Stimulated activated CD8-positive, alpha-beta memory T cell treated with anti-CD3 and anti-CD28 coated beads, Interleukin-7, amount 100 ng/mL, for 4 hours (primary cell): ENCODE measurements at places on chromosomes 12 and 14.

DNA sequence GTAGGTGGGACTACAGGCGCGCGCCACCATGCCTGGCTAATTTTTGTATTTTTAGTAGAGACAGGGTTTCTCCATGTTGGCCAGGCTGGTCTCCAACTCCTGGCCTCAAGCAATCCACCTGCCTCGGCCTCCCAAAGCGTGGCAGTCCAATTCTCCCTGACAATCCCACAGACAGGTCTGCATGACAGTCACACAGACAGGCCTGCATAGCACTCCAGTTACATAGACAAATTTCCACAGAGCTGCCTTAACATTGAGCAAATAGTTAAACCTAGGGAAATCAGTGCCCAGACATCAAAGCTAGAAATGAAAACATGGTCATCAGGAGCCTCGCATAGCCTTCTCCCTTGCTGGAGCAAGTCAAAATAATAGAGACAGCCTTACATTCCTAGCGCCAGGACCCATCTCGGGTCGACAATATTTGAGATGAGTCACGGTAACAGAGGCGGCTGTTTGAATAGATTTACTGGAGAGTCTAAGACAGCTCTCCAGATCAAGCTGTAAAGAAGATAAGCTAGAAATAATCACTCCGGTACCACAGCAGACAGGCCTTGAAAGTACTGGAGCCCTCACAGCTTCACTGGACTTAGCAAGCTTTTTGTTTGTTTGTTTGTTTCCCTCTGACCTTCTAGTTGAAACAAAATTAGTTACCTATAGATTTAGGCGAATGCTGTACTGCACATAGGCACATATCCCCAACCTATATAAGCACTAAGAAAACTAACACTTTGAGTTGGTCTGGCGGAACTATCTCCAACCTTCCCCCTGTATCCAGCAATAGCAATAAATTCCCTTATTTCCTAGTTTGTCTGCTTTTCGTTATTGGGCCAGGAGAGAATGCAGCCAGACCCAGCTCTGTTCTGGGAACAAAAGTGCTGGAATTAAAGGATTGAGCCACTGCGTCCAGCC lies 23.8 kb upstream of the PYROXD1 start:
- no peak for DNase-seq

DNA sequence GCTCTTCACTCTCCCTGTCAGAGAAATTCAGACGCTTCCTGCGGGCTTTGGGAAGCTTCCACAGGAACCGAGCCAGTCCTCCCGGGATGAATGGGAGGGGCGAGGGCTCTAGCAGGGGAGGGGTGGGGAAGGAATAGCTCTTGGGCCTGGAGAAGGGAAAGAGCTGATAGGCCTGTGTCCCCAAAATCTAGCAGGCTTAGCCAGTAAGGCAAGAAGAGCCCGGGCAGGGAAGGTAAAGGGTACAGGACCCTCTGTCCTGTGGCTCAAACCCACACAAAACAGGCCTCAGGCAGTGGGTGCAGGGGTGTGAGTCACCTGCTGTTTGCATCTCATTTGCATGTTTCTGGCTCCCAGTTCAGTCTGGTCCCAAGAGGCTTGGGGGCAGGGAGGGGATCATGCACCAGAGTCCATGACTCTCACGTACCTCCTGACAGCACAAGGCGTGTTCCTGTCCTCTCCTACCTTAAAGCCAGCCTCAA lies 8.7 kb upstream of the SMUG1 start:
- no peak for DNase-seq

DNA sequence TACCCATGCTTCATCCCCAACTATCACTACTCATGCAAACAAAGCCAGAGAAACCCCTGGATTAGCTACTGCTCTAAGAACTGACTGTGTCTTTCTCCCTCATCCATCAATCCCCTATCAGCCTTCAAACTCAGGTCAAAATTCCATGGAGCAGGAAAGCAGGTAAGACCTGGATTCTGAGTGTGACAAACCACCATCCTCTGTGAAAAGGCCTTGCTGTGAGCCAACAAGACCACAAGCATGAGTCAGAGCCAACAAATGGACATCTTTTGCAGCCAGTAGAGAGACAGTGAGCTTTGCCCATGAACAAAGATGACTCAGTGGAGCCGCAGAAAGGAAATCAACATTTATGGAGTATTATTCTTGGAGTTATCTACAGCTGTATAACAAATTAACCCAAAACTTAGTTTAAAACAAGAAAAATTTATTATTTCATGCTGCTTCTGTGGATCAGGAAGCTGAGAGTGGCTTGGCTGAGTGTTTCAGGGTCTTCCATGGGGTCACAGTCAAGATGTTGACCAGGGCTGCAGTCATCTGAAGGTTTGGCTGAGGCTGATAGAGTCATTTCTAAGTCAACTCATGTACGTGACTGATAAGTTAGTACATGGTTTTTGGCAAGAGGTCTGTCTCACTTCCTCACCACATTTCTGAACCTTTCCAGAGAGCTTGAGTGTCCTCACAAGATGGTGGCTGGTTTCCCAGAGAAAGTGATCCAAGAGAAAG lies 61.1 kb downstream of the PITPNM2 start:
- DNase-seq = no peak

- DNase-seq = peak; percentile 25
These were observed 59.7 kb upstream of the NAP1L1 start for GRCh38 chr12:76144245-76144549.

DNA sequence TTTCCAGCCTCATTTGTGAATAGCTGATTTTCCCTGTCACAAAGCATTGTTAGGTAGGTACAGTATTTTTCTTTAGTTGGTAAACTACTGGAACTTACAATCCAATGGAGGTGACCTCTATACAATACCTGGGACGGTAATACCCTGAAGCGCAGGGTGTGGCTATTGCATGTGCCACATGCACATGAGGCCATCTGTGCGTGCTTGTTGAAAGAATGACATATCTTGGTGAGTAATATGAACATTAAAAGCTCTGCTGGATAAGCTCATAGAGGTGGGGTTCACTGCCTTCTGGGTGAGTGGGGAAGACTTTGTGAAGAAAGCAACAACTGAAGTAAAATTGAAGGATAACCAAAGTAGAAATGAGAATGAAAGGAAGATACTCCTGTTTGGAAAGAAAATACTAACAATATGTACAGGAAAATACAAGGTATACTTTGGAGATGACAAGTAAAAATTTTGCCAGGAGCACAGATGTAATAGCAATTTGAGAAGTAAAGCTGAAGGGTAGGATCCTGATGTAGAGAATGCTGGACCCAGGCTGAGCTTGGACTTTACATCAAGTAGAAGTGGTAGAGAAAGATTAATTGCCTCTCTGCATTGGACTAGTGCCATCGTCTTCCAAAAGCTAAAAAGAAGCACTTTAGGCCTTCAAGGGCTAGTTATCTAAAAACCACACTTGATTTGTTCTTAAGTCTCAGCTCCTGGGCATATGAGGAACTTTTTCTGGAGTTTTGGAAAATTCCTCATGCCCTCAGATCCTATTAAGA lies 97.1 kb downstream of the SLC38A6 start:
- DNase-seq = no peak

DNA sequence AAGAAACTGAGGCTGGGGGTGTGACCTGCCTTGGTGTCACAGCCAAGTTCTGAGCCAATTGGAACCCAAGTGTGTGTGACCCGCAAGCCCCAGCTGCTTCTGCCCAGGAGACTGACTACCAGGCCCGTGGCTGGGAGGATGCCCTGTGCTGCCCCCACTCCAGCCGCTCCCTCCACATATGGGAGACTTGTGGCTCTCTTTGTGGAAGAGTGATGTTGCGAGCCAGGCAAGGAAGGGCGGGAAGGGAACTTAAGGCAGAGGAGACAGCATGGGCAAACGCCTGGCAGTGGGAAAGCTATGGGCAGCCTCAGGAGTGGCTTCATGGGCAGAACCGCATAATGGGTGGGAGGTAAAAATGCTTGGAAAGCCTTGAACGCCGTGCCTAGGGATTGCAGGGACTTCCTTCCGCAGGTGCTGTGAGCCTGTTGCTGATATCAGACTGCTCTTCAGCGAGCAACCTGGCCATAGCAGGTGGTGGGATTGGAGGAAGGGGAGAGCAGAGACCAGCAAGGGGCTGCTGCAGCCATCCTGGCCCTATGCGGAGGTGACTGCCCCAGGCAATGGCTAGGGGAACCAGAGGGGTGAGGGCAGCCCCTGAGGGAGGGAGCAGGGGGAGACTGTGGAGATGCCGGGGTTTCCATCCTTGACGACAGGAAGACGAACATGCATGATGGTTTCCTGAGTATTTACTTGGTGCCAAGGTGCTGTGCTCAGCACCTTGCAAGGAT lies 115.7 kb downstream of the LGMN start:
- no peak for DNase-seq

DNA sequence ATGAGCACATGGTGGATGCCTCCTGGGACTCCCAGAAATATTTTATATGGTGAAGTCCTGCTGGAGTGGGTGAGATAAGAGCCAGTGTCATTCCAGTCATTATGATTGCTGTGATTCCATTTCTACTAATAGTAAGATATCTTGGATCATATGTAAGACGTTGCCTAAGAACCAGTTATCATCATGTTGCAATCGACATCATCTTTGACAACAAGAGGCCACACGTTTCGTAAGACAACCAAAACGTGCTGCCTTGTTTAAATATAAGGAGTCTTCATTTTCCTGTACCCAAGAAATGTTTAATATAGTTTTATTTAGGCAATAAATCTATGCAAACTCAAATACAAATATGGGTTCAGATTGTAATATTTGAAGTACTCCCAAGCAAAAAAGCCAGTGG lies 58.4 kb downstream of the SPTSSA start:
- no peak for DNase-seq
